Hindlimb muscle (tissue), 1 donor: ENCODE measurements at places on chromosomes 6 and 20. TPM values are rescaled to one million over a fixed set of nuclear protein-coding genes. Genes with fewer than 3 reads are reported as not detected.

- no peak for DNase-seq
Measured at GRCh38 chr20:57772349-57772964, 62.6 kb upstream of the PMEPA1 start.

- DNase-seq, result no peak
Measured at GRCh38 chr6:48563433-48563832, 452.4 kb upstream of the PTCHD4 start.

Gene MACROD2
- 3.9 TPM for polyA plus RNA-seq

Gene PCK1
- polyA plus RNA-seq, result 3.2 TPM

- no peak for DNase-seq
Measured at GRCh38 chr6:147081076-147081609, 123.1 kb upstream of the STXBP5 start.

GRCh38 chr6:24353861-24354260 lies 4.0 kb downstream of the DCDC2 start:
- DNase-seq, result no peak

GRCh38 chr20:57610261-57610952 lies 9.8 kb downstream of the ZBP1 start:
- DNase-seq, result no peak

Gene WFDC2
- not detected for polyA plus RNA-seq

GRCh38 chr6:45504947-45505346 lies 127.2 kb upstream of the SUPT3H start:
- no peak for DNase-seq

Gene RCAN2
- polyA plus RNA-seq, result 3.2 TPM

- DNase-seq, result peak; percentile 82
Measured at GRCh38 chr6:159969921-159970320, 1.0 kb downstream of the IGF2R start.

Gene SNAP25
- polyA plus RNA-seq, result 1.1 TPM

DNA sequence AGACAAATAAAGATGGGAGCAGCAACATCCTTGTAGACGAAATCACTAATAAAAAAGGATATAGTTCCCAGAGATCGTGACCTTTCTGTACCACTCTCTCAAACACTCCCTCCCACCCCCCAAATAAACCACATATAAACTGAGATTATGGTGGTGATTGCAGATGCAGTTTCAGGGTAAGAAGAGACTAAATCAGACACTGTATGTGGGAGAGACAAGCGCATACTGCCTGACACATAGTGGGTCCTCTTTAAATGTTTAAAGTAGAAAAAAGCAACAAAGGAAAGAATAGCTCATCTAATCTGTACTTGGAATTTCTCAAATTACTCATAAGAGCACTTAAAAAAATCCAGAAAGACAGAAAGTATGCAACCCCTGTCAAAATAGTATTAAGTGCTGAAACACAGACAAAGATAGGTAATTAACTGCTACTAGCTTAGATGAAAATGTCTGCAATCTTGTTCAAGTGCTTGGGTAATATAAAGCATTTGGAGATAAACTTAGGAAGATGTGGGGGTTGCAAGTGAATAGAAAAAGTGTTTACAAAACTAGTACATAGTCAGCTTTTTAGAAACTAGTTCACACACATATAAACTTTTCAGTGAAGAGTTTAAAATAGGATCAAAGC lies 151.6 kb downstream of the BACH2 start:
- no peak for DNase-seq

DNA sequence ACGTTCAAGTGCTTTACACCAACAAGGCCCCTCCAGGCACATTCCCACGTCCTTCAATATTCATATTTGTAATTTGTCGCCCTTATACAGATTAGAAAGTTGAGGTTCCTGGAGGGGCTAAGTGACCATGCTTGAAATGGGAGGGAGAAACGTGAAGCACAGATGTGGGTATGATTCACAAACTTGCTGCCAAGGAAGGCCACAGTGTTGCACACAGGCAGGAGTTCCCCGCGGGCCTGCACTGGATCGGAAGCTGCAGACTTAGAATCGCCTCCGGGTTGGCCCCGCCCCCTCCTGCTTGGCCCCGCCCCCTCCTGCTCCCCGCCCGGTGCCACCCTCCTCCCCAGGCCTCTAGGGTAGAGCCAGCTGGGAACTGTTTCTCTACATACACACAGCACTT lies 58.2 kb upstream of the QKI start:
- no peak for DNase-seq

DNA sequence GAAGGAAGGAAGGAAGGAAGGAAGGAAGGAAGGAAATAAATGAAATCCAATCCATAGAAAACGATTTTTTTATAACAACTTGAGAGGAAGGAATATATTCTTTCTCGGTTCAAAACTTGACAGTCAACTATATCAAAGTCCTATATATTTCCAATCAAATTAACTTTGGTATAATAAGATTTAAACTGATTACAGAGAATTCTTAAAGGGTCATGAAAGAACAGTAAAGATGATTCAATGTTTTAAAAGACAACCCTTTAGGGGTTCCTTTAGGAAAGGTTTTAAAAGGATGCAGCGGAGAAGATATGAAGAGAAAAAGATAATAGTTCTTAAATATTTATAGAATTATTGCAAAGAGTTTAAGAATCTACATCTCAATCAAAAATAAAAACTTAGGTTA lies 61.2 kb downstream of the ME1 start:
- no peak for DNase-seq

DNA sequence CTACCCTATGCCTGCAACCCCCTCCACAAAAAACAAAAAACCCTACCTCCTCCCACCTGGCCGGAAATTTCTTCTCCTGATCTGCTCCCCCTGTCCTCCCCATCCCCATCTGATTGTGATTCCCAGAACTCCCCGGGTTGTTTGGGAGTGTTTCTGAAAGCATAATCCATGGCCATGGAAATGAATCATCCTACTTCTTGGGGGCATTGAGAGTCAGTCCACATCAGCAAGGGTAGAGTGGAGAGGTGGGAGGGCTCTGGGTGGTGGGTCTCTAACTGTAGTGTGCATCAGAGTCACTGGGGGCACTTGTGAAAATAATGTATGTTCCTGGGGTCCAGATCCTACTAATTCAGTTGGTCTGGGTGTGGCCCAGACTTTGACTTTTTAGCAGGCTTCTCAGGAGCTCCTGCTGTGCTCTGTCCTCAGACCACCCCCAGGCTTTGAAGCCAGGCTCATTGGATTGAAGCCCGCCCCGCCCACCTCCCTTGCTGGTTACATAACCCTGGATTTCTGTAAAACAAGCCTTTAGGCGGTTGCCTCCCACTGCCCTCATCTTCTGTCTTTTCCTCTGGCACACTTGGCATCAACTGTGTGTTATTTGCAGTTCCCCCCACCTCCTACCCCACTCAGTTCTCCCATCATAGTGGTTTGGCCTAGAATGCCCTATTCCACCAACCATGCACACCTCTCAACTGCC lies 10.5 kb downstream of the PIGT start:
- DNase-seq, result no peak

- DNase-seq, result no peak
Measured at GRCh38 chr6:36853325-36853724, 14.1 kb upstream of the CPNE5 start.

DNA sequence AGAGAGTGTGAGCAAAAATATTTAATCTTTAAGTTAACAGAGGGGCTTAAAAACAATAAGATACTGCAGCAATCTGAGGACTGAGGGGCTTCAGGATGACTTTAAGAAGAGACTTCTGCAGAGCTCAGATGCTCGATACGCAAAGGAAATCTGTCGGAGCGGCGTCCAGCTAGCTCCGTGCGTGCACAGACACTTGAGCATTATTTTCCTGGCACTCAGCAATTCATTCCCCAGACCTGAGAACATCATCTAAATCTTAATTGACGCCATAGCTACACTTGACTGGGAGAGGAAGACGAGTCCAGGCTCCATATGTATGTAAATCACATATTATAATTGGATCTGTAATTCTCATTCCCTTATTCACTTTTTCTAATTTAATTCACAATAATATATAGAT lies 228.2 kb downstream of the SOD2 start:
- peak; percentile 89 for DNase-seq

Gene KIAA0408
- 15.4 TPM for polyA plus RNA-seq

Gene MYO6
- polyA plus RNA-seq, result 6.4 TPM

DNA sequence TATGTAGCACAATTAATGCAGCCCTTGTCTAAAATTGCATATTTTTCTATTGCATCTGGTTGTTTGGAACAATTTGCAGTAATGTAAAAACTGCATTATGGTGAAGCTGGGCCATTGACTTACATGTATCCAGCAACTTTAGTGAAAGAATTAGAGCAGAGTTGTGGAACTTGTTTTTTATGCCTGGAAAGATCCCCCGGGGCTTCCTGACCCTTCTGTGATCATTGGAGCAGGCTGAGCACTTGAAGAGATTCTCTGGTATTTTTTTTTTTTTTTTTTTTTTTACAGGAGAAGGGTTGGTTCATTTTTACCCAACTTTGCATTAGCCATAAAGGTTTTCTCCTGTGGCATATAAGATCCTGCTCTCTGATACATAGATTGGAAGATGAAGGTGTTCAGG lies 45.0 kb downstream of the LIN28B start:
- no peak for DNase-seq

DNA sequence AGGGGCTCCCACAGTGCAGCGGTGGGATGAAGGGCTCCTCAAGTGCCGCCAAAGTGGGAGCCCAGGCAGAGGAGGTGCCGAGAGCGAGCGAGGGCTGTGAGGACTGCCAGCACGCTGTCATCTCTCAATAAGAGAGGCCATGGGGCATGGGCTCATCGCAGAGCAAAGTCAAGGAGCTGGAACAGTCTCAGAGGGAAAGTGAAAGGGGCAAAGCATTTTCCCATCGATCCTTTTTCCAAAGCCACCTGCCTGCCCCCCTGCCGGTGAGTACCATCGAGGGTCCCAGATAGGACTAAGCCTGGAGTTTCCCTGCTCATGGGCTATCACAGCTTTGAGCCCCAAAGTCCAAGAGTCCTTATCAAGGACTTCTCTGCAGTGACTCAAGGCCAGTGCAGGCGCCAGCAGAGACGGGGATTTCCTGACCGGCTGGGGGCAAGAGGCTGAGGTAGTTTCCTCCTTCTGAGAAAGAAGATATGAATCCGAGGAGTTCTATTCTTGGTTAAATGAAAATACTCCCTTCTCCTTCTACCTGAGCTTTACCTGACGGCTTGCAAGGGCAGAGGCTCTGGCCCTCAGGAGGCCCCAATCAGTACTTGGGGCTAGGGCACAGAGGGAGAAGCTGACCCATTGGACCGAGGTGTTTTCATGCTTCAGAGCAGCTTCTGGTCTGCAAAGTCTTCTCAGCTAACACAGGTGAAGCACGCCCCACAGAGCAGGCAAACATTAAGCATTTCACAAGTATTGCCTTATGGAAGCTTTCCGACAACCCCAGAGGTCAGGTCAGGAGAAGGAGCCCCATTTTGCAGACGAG lies 22.6 kb downstream of the ETV7 start:
- no peak for DNase-seq

GRCh38 chr6:8749465-8749864 lies 314.1 kb upstream of the SLC35B3 start:
- no peak for DNase-seq
